ENCODE measurements at places on chromosomes 5 and 9.

DNA sequence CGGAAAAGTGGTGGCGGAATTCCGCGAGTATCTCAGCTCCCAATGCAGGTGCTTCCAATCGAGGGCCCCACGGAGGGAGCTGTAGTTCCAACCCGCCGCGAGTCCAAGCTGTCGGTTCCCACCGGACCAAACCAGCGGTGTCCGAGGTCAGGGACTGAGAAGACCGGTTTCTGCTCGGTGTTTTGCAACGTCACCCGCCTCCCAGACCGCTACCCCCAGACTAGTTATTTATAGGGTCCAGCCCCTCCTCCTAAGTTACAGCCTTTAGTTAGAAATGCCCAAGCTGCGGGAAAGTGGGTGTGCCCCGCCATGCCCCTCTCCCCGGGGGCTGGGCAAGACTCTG lies 677 bp upstream of the MYORG start:
- DNase-seq: no peak

- DNase-seq: no peak
Measured at GRCh38 chr9:1025131-1025530, 25.0 kb upstream of the DMRT2 start.

- no peak for DNase-seq
Measured at GRCh38 chr5:36724467-36725332, 118.3 kb downstream of the SLC1A3 start.

DNA sequence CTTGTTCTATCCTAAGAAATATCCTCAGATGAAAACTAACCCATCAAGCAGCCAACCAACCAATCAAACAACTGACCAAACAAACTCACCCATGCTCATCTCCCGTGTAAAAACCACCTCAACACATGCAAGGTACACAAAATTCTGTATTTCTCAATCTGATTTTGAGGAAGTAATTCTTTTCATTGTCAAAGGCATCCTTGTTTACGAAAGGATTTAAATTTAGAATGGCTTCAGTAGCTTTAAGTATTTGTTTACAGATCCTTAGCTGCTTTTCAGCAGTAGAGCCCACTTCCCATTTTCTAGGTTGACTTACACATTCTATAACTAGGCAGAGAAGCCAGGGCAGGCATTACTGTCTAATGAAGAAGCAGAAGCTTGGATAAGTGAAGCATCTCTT lies 78.6 kb downstream of the NTRK2 start:
- DNase-seq: no peak

GRCh38 chr5:178201221-178201926 lies 3.0 kb upstream of the HNRNPAB start:
- DNase-seq: no peak

DNA sequence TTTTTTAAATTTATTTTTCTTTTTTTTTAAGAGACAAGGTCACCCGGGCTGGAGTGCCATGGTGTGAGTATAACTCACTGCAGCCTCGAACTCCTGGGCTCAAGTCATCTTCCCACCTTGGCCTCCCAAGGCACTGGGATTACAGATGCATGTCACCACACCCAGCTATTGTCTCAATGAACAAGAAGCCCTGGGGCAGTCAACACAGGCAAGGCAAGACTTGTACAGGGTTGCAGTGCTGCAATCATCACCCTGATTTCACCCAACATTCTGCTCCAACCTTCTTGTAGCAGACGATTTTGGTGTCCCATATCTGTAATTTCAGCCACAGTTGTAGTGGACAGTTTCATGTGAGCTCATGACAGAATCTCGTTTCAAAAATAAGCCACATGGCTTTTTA lies 205.8 kb upstream of the KIF2A start:
- no peak for DNase-seq

GRCh38 chr9:33187519-33188218 lies 20.5 kb upstream of the B4GALT1 start:
- DNase-seq: peak; percentile 86

- DNase-seq: no peak
Measured at GRCh38 chr9:131396626-131397025, 2.7 kb downstream of the PRRC2B start.

- DNase-seq: no peak
Measured at GRCh38 chr9:95511952-95512708, 4.6 kb downstream of the PTCH1 start.

DNA sequence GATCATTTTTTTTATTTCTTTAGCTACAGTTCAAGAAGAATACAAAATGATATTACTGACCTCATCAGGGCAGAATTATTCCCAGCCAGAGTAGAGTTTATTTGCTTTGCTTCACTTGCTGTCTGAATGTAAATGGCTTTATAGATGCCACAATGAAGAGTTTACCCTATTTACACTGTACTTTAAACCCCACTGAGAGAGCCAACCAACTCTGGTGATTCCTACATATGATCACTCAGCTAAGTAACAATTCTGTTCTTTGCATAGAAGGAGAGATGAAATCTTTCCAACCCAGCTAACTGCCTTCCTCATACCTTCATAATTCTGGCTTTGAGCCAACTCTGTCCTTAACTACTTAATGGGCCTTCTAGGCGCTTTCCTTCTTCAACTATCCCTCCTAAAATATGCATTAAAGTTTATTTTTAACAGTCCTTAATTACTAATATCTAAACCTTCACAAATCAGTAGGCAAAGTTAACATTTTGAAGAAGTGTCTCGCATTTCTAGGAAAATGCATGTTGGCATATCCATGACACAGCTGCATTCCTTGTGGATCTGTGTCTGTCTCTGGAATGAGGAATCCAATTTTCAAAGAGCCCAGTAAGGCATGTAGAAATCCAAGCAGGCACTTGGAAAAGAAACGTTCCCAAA lies 284.8 kb upstream of the GRAMD2B start:
- peak; percentile 70 for DNase-seq

GRCh38 chr5:178460174-178460573 lies 130.0 kb downstream of the COL23A1 start:
- no peak for DNase-seq

GRCh38 chr9:14692470-14693250 lies 572 bp downstream of the ZDHHC21 start:
- DNase-seq: peak; percentile 5

DNA sequence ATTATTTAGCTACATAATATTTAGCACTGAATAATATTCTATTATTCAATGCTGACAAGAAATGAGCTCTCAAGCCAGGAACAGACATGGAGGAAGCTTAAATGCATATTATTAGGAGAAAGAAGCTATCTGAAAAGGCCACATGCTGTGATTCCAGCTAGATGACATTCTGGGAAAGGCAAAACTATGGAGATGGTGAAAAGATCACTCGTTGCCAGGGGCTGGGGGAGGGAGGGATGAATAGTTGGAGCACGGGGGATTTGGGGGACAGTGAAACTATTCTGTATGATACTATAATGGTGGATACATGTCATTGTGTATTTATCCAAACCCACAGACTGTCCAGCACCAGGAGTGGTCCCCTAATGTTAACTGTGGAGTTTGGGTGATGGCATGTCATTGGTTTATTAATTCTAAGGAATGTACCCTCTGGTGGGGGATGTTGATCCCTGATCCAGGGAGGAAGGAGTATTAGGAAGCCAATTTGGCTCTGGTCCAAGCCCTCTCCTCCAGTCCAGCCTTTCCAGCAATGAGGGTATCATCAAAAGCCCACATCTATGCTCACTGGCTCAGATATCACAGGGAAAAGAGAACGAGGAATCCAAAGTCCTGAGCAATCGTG lies 162.5 kb downstream of the COL23A1 start:
- DNase-seq: no peak

DNA sequence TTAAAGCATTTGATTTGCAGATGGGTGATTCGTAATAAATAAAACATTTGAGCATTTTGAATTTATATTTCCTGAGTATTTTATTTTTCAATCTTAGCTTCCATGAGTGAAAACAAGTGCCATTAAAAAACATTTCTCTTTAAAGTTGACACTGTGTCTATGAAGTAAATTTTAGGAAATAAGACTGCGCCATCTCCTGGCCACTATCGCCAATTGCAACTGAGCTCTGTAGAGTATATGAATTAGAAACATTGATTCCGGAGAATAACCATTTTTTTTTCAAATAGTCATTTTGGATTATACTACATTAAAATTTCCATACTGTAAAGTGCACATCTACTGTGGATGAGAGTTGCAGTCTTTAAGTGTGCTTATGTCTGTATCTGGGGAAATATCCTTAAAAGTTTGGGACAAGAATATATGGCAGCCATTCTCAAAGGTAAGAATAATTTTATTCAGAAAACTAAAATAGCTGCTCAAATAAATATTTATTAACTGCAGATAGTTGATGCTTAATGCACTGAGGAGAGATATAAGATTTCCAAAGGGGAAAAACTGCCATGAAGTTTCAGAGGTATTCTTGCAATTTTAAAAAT lies 5.9 kb downstream of the DMRTA1 start:
- DNase-seq: peak; percentile 21

- DNase-seq: no peak
Measured at GRCh38 chr9:93164085-93164484, 19.9 kb upstream of the WNK2 start.

DNA sequence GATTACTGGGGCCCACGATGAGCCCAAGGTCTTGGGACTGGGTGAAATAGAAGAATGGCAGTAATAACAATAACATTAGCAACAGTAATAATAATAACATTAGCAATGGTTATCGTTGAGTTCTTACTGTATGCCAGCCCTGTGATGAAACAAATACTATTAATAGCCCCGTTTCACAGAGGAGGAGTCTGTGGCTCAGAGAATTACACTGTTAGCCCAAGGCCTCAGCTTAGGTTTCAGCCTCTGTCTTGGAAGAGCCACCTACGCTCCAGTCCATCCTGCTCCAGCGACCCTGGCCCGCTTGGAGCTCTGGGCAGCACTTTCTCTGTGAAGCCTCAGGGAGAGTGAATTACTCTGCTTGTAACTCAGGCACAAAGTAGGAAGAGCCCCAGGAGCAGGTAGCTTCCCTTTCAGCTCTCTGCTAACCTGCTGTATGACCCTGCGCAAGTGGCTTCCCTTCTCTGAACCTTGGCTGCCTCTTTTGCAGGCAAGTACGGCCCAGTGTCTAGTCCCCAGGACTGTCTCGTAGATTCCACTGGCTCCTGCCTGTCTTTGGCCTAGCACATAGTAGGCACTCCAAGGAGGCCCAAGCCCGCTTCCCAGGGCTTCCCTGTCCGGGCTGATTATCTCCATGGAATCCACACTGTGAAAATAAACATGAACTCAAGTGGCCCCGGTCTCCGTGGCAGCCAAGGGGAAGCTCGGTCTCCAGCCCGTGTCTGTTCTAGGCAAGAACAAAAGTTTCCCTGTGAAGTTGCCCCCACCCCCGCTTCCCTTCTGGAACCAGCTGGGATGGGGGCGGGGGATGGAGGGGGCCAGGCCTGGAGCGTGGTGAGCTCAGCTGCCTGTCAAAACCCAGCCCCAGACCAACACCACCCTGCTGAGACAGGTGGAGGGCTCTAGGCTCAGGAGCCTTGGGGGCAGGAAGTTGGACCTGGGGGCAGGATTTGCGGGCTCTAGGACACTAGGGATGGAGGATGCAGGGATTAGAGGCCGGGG lies 26.2 kb upstream of the LMX1B start:
- DNase-seq: no peak

All from fibroblast of skin of right quadriceps (primary cell).